Fibroblast of skin of right biceps (primary cell): ENCODE measurements at places on chromosomes 11 and 22.

DNA sequence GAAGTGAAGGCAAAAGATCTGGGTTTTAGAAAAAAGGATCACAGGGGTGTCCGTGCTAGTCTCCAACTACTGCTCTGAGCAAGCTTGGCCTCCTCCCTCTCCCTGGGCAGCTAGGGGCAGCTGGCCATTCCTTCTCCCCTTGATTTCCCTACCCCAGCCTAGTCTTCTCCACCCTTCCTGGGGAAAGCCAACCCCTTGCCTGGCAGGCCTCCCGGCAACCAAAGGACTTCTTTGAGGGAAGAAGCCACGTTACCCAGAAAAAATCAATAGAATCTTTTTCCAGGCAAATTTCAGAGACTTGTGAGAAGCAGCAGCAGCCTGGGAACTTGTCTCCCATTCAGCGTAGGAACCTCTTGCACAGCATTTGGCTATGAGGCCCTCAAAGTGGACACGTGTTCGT, 91.5 kb downstream of the MIAT start:
- no peak for DNase-seq

- no peak for DNase-seq
These were observed 406.0 kb downstream of the TBC1D22A start for GRCh38 chr22:47168441-47168840.

GRCh38 chr11:61445516-61445915, 15.6 kb downstream of the SDHAF2 start:
- no peak for DNase-seq

GRCh38 chr11:105109855-105110687, 29.5 kb downstream of the CARD18 start:
- peak; percentile 52 for DNase-seq

DNA sequence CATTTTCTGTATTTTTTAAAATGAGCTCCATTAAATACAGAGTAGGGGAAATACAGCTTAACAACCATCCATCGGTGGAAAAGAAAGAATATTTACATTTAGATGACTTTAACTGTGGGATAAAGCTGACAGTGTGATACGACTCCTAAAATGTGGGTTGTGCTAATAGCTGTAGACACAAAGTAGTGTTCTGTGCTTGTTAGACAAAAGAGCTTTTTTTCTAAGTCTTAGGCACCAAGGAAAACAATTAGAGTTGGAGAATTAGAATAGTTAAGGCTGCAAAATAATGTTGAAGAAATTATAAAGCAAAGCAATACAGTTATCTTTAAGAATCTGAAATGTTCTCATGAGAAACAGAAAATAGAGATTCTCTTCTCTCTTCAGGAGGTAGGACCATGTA, 307.7 kb upstream of the KIRREL3 start:
- no peak for DNase-seq

- no peak for DNase-seq
These were observed 84.2 kb downstream of the CCDC83 start for GRCh38 chr11:85939099-85940015.

DNA sequence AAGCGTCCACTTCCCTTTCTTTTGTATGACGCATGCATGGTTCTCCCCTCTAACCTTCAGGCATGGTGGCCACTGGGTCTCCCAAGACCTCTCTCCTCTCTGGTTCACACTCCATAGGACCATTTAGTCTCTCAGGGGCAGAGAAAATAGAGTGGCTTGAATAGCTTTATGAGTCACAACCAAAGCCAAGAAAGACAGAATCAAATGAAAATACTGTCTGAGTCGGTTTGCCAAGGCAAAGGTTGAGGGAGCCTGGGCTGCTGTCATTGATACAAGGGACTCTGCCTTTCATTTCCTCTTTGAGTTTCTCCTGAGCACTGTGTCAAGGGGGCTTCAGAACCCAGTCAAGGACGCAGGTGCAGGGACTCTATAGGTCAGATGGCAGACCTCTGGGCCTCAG, 44.2 kb downstream of the TENM4 start:
- DNase-seq, result peak; percentile 40

DNA sequence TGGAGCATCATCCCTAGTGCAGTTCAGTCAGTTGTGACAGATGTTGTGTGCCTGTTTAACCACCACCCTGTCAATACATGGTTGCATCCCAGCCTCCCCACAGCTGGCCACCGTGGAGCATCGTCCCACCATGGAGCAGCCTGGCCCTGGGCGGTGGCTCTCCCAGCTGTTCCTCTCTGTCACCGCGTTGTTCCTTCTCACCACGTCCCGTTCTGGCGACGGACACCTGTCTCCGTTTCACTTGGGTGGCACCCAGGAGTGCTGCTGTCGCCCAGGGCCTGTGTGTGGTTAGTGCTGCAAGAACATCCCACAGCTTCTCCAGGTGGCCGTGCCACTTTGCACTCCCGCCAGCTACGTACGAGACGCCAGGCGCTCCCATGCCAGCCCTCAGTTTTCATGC, 26.5 kb downstream of the MUC6 start:
- DNase-seq, result no peak

DNA sequence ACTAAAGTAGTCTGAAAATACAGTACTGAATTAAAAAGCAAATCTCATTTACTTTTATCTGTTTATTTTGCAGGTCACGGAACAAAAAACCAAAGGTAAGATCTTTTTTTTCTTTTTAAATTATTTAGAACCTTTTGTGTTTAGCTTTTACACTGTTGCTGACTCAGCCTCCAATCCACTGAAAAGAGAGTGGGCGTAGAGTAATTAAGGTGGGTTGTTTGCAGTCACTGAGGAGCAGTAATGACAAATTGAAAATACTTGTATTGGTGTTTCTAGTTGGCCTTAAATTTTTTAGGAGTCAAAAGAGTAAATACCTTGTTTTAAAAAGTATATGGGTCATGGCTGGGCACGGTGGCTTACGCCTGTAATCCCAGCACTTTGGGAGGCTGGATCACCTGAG, 73.4 kb downstream of the TNRC6B start:
- no peak for DNase-seq

- DNase-seq, result no peak
These were observed 364.2 kb downstream of the TENM4 start for GRCh38 chr11:79076526-79077115.

DNA sequence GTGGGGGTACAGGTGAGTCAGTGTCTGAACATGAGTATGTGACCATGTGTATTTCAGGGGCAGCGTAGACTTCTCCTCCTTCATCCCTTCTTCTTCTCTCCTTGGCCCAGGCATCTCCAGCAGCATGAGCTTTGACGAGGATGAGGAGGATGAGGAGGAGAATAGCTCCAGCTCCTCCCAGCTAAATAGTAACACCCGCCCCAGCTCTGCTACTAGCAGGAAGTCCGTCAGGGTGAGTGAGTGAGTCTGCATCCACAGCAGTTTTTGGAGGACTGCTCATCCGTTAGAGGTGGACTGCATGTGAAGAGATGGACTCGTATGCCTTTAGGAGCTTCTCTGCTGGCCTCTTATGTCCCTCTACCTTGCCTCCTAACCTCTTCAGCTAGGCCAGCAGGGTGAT, 15.6 kb downstream of the TUB start:
- DNase-seq, result no peak

DNA sequence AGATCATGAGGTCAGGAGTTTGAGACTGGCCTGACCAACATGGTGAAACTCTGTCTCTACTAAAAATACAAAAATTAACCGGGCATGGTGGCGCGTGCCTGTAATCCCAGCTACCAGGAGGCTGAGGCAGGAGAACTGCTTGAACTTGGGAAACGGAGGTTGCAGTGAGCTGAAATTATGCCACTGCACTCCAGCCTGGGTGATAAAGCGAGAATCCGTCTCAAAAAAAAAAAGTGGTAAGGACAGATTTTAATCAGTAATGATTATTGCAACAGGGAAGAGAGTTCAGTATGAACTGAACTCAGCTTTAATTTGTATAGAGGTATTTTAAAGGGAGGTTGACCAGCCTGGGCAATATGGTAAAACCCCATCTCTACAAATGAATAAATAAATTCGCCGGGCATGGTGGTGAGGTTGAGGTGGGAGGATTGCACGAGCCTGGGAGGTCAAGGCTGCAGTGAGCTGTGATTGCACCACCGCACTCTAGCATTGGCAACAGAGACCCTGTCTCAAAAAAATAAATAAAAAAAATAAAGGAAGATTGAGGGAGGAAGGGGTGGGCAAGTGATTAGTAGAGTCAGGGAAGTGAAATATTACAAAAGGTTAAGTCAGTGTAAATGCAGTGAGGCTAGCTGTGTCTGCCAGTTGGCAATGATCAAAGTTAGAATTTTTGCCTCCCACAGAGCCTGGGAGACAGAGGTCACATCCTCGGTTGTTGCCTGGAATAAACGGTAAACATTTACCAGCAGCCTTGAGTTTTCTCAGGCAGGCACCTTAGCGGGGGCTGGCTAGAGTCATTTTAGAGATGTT, 2.6 kb upstream of the MCM5 start:
- DNase-seq, result no peak

DNA sequence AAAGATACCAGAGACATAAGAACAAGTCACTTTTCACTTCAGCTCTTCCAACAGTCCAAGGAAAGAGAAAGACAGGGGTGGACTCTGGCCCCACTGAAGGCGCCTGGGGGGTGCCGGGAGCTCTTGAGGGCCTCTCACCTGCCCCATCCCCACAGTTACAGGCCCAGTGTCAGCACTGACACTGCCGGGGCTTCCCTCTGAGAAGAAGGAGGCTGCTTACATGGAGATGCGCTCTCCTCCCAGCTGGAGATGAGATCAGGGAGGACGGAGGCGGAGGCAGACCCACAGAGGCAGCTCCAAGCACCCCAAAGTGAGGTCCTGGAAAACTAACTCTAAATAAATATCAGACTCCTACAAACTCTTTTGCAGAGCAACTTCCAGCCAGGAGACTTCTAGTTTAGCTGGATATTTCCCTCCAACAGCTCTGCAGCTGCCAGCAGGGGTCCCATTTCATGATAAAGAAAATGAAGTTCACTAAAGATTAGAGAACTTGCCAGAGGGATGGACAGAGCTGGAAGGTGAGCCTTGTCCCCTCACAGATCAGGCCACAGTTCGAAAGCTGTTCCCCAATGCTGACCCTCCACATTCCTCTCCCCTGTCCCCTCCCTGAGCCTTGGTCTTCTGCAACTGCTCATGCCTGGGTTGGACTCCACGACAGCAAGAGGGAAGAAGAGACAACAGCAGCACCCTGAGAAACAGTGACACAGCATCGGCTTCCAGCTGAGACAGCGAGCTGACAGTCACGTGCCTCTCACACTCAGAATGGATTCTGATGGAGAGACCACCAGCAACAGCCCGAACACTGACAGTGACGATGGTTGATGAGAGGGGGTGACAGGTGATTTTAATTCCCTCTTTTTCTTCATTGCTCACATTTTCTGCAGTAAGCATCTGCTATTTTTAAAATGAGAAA, 5.8 kb downstream of the CARS1 start:
- no peak for DNase-seq

DNA sequence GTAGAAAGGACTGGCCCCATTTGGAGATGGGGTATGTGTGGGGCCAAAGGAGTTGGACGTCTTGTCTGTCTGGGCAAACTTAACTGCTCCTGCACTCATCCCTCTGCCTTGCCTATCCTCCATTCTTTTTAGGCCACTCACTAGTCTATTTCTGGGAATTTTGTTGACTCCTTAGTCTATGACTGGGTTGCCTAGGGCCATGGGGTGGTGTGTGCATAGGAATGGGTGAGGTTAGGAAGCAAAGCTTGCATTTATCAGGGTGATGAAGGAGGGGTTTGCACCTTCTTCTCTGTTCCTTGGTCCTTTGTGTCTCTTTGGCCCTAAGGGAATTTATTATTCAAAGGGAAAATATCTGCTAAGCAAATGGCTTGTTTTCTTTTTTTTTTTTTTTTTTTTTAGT, 80.9 kb upstream of the OR9Q1 start:
- DNase-seq, result no peak

DNA sequence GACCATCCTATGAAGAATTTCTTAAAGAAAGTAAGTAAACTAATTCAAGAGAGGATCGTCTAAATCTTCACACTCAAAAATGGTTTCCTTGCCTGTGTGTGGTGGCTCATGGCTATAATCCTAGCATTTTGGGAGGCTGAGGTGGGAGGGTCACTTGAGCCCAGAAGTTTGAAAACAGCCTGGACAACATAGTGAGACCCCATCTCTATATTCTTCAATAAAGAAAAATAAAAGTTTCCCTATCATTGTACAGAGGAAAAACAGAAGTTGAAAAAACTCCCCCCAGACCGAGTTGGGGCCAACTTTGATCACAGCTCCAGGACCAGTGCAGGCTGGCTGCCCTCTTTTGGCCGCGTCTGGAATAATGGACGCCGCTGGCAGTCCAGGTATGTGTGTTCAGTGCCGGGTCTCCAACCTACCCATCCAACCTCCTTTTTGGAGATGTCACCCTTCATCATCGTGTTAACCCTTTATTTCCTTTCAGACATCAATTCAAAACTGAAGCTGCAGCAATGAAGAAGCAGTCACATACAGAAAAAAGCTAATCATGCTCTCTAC, 3.0 kb downstream of the RPS25 start:
- no peak for DNase-seq

DNA sequence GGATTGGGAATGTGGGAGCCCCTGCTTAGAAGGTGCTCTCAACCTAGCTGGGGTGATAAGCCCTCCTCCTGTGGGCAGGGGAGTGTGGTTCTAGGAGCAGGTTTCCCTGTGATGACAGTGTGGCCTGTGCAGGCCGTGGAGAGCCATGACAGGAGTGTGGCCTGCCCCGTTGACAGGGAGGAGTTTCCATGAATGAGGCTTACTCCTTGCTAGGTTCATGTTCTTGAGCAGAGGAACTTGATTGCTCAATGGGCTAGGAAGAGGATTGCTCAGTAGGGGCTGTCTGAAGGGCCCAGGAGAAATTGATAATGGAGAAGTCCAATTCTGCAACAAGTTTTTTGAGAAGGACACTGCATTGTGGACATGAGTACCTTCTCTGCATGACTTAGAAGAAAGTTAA, 92.0 kb downstream of the PPP6R3 start:
- no peak for DNase-seq

- no peak for DNase-seq
These were observed 349.0 kb downstream of the CTTN start for GRCh38 chr11:70747285-70747684.

- DNase-seq, result no peak
These were observed 3.4 kb downstream of the FAM83F start for GRCh38 chr22:39997939-39998726.

DNA sequence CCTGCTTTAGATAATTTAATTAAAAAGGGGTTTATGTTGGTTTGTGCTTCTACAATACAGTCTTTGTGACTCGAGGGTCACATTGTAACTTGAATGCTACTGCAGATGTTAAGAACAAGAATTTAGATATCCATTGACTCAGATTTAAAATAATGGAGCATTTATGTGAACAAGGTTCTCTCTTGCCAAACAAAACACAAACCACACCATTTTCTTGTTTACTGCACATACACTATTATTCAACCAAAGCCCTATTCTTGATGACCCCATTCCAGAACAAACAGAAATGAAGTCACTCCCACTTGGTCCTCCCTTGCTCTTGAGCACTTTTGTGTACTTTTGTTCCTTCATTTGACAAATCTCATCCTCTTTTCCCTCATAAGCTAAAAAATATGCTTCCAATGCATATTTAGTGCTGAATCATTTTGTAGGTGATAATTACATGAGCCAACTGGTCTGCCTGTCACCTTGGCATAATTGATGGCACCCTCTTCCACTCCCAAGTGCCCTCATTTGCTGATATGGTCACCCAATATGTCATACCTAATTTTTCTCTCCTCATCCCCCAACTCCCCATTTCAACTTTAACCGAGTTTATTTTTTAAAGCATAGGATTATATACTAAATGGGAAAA, 2.8 kb downstream of the C11orf71 start:
- no peak for DNase-seq
